Glomerular endothelial cell (primary cell): ENCODE measurements at places on chromosomes 7 and 10. TPM values are rescaled to one million over a fixed set of nuclear protein-coding genes. Genes with fewer than 3 reads are reported as not detected.

DNA sequence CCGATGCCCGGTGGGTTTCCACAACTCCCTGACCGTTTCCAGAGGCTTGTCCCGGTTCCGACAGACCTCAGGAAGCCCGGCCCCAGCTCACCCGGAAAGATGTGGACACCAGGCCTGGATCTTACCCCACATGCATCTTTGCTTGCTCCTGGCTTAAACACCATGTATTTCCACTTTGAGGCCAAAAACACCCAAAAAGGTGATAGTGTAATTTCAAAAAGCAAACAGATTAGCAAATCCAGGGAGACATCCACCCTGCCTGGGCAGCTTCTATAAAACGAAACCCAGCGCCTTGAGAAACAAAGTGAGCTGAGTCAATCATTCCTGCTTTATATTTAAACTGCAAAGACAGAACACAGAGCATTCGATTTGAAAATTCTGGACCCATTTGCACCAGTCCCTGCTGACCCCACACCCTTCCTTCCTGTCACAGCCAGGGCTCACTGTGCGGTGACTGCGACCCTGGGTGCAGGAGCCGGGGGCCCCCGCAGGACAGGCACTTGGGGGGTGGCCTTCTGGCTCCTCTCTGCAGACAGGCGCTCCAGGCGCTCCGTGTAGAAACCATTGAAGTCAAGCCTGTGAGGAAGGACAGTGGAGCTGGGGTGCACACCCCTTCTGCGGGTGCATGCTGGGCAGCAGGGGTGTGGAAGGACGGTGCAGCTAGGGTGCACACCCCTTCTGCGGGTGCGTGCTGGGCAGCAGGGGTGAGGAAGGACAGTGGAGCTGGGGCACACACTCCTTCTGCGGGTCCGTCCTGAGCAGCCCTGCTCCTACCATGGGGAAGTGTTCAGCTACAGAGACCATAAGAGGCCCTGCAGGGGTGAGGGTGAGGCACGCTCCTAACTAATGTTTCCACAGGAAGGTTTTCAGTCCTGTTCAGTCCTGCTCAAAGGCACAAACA lies 2.9 kb upstream of the ADAM8 start:
- no peak for DNase-seq

DNA sequence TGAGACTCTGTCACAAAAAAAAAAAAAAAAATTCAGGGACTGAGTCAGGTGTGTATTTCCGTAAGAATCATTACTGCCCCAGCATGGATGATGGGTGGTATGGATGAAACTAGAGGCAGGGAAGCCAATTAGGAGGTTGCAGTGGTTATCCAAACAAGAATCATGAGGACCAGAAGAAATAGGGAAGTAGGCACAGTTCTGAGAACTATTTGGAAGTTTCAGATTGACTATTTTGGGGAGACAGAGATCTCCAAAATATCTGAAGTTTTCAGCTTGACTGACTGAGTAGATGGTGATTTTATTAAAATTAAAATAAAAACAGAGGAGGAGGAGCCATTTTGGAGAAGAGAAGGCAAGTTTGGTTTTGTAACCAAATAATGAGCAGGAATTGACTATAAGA lies 119.4 kb upstream of the NRBF2 start:
- no peak for DNase-seq

GRCh38 chr7:37446371-37446770 lies 2.3 kb downstream of the ELMO1 start:
- no peak for DNase-seq

DNA sequence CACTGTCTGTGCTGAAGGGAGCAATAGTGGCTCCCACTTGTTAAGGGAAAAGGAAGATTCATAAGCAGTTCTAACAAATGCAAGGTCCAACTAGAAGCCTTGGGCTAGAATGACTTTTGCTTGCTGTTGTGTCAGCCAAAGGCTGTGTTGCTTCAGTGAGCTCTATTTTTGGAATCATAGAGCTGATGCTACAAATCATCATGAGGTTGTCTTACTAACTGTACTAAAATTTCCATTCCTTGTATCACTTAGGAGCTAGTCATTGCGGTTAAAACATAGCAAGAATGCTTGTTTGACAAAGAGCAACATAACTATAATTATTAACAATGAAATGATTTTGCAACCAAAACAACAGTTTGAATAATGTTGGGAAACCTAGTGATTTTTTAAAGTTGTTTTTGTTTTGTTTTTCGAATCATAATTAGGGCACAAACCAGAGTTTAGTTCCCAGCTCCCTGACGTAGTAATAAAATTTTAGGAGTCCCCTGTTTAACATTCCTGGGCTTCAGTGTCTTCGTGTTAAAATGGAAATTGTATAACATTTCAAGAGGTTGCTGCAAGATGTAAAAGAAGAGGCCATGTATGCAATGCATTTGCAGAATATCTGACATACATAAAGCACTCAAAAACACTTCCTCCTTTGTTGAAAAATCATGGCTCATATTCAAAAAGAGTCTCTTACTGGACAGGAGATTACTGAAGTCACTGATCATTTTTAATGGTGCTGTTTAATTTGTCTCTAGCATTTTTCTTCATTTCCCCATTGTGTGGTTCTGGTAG lies 183.4 kb downstream of the MACC1 start:
- DNase-seq = no peak

DNA sequence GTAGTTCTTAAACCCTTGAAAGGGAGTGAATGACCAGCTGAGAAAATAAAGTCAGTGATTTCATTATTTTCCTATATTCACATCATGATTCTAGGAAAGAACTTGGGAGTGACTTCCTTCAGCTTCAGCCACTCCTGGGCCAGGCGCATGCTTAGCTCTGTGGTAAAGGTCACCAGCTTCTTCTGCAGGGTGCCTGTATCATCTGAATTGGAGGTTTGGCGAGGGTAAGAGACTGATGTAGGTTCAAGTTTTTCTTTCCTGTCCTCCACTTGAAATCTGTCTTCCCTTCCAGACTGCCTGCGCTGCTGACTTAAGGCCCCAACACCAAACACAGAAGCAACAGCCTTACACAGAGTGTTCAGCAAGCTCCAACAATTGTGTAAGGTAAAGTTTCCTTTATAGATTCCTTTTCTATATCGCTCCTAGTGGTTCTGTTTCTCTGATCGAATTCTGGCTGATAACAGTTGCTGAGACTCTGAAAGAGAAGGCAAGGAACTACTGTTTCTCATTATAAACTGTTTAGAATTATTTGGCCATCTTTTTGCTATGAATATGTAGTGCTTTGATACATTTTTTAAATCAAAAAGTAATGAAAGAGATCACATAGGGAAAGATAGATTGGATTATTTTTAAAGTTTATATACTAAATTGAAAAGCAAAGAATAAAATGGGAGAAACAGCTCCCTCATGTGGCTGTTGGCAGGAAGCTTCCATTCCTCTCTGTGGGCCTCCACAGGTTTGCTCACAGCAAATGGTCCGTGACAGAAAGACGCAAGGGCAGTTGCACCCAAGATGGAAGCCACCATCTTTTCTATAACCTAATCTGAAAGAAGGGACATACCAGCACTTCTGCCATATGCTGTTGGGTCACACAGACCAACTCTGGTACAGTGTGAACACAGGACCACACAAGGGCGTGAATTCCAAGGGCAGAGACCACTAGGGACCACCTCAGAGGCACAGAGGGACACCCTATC lies 14.0 kb downstream of the GATAD1 start:
- no peak for DNase-seq

DNA sequence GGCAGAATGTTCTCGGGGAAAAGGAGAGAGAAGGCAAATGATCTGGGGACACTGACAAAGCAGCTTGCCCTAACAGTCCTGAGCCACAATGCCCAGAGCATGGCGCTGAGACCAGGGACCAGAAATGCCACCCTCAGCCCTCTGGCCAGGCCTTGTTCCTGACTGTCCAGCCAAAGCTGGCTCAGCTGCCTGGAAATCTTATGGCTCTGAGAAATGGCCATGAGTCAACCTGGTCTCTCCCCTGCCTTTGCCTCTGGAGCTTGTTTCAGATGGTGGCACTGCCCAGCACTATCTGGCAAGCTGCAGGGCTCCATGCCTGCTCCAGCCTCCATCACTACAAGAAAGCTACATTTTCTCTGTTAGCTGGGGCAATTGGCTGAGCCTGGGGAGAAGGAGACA lies 90.5 kb upstream of the PLXNA4 start:
- DNase-seq = no peak

DNA sequence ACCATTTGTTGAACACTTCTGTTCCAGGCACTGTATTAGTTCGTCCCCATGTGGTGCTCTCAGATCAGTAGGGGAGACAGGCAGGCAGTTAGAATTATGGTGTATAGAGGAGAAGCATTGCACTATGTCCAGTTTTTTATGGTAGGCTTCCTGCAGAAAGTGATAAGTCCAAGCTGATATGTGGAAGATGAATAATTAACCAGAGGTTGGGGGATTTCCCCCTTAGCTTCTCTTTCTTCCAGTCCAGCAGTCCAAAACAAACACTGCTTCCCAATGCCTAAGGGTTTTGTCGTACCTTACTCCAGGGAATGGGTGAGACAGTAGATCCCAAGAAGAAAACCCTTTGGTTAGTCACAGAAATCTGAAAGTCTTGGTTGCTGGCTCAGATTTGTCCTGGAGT lies 19.2 kb downstream of the HIF1AN start:
- DNase-seq = no peak

- no peak for DNase-seq
These were observed 106.6 kb downstream of the LARP4B start for GRCh38 chr10:824946-825345.

GRCh38 chr10:44959247-44960087 lies at the start of gene RASSF4:
TSS of gene RASSF4 (plus strand) at chr10:44959802. CDS start at chr10:44970203, 10,401 bp downstream.
- no peak for DNase-seq

- no peak for DNase-seq
These were observed 143.8 kb upstream of the SLC13A1 start for GRCh38 chr7:123343611-123344010.

DNA sequence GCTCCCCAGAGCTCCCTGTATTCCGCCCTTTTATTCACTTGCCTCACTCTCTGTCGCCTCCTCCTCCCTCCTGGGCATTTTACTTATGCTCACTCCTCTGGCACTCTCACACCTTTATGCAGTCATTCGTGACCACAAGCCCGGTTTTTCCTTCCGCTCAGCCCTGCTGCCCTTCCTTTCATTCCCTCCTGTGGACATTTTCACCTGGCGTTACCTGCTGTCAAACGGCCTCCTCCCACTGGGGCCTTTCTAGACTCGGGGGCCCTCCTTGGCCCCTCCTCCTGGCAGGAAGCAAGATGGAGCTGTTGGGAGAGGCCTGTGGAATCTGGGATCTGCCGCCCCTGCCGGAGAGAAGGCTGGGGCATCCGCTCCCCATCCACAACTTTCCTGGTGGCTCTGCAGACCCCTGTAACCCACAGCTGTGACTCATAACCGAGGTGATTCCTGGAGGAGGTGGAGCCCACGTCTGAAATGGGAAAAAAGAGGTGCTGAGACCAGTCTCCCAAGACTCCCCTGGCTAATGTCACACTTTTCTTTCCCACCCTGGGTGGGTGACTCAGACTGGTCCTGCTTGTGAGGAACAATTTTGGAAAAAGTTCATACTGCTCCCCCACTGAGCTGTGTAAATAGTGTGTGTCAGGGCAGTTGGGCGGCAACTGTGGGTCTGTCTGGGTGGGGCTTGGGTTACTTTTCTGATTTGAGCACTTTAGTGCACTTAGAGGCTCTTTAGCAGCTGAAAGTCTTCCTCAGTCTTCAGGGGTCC lies 1.2 kb downstream of the VCL start:
- no peak for DNase-seq

DNA sequence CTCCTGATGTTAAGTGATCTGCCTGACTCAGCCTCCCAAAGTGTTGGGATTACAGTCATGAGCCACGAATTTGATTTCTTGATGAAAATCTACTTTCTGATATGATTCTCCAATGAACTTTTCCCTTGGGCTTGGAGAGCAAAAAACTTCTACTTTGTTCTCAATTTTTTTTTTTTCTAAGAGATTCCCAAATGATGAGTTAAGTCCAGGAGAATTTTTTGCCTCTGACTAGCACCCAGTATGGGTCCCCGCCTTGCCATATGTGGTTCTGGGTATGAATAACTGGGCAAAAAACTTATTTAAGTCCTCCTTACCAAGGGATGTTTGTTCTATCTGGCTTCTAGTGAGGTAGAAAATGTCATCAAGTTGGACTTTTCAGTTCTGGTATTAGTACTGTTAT lies 147.9 kb upstream of the LYZL1 start:
- DNase-seq = no peak

DNA sequence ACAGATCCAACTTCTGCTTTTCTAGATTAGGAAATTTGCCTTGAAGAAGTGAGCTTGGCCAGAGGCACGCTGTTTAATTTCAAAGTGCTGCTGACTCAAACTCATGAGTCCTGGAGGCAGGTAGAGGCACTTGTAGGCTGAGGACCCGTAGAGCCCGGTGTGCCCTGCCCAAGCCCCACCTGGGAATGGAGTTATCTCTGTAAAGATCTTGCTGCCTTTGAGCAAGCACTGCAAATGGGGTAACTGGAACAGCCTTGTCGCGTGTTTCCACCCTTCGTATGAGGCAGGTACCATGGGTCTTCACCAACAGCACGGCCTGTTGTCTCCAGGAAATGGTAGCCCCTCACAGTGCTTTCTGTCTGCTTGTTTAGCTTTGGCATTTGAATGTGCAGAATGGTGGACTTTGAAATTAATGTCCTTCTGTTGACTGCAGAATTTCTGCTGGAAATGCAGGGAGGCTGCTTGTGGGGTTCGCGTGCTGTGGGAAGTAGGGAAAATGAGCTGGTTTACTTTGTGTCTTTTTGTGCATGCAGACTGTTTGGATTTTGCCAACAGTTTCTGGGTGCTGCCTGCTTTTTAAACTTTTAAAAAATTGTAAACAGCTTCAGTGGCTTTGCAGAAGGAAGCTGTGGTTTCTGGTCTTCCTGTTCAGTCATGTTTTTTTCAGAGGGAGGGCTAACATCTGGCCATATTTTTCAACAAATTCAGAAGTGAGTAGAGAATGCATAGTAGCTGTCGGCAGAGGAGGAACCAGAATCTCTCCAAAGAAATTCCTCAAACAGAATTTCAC lies 27.2 kb downstream of the CCM2 start:
- no peak for DNase-seq

GRCh38 chr7:102101111-102101551 lies 185.5 kb upstream of the SH2B2 start:
- no peak for DNase-seq

DNA sequence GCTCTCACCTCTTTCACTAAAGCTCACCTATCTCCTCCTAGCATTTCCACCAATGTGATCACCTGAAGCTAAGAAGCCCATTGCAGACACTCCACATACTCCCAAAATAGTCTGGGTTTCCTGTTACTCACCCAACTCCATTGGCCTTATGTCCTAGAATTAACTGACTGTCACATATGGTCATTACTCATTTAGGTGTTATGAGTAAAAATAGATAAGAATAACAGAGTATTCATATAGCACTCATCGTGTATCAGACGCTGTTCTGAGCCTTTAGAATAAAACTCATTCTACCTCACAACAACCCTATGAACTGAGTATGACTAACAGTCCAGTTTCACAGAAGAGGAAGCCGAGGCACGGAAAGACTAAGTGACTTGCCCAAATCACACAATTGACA lies 174.2 kb upstream of the NPVF start:
- no peak for DNase-seq

GRCh38 chr7:23349484-23350157 lies 50.5 kb downstream of the MALSU1 start:
- DNase-seq = no peak

Gene ZPBP
- total RNA-seq = not detected in 2 replicates

Gene NKX6-2
- total RNA-seq = 0.05 TPM in 1 of 2 replicates, not detected in the other

Gene PRKG1
- total RNA-seq = 1.6 and 4.9 TPM in 2 replicates

Gene ARHGAP22
- total RNA-seq = 64.5 and 65.8 TPM in 2 replicates

Gene PDCD11
- total RNA-seq = 42.1 and 42.9 TPM in 2 replicates

Gene VENTX
- total RNA-seq = not detected in 2 replicates
